Activated CD8-positive, alpha-beta T cell treated with anti-CD3 and anti-CD28 coated beads for 36 hours (primary cell): ENCODE measurements at places on chromosomes 2 and 18.
A peak's percentile ranks its signal among the peaks of the same experiment; 100 is the strongest.

GRCh38 chr2:210162466-210163124 is 8.6 kb downstream of the KANSL1L start:
- no peak overlapping the region for H3K27ac ChIP-seq
- no peaks in the 10 kb centered on the region for H3K36me3 ChIP-seq
- H3K27me3 ChIP-seq = no peaks in the 10 kb centered on the region
- no peak for DNase-seq
- no peak overlapping the region for H3K4me3 ChIP-seq

DNA sequence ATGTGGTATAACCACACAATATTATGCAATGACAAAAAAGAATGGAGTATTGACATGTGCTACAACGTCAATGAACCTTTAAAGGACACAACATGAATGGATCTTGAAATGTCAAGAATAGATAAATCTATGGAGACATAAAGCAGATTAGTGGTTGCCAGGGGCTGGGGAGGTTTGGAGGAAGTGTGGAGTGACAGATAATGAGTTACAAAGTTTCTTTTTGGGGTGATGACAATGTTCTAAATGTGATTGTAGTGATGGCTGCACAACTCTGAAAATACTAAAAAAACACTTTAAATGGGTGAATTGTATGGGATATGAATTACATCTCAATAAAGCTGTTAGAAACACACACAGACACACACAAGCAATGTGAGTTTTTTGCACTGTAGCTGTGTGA is 37.4 kb upstream of the C1D start:
- H3K4me1 ChIP-seq = peaks cover 7% of the 10 kb centered on the region
- no peaks in the 10 kb centered on the region for H3K27me3 ChIP-seq
- no peaks in the 10 kb centered on the region for H3K36me3 ChIP-seq
- no peak overlapping the region for H3K27ac ChIP-seq

DNA sequence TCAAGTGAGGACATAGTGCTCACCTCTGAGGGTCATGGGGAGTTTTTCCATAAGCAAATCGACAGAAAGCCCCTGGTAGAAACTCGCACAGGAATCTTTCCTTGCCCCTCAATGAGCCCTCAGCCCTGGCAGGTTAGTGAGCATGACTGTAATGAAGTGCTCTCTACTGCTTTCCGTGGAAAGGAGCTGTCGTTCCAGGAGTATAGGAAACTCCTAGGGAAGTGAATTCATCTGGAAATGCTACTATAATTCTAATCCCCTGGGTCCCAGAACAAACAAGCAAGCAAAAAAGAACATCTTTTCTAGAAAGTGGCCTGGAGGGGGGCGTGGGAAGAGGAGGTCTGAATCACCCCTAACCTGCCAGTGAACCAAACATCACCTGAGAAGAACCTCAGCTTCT is 18.1 kb downstream of the BCL2L11 start:
- H3K36me3 ChIP-seq = peaks cover 66% of the 10 kb centered on the region
- no peaks in the 10 kb centered on the region for H3K27me3 ChIP-seq
- H3K27ac ChIP-seq = no peak overlapping the region

DNA sequence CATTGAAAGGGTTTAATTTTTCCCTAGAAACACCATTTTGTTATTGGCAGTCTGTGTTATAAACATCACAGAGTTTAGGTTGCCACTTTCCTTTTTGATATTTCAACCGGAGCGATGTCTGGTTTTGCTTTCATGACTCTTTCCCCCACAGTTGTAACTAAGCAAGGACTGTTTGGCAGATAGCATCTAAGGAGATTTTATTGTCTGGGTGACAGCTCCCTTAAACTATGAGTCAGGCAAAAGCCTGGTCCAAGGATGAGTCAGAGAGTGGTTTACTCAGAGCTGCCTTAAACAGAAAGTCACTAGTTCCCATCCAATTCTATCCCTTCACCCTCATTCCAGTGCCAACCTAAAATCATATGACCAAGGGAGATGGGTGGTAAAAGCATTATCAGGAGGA is 341.6 kb upstream of the VWC2L start:
- H3K36me3 ChIP-seq = no peaks in the 10 kb centered on the region
- no peaks in the 10 kb centered on the region for H3K4me1 ChIP-seq
- DNase-seq = peak; percentile 4
- no peak overlapping the region for H3K27ac ChIP-seq
- H3K4me3 ChIP-seq = no peak overlapping the region
- H3K27me3 ChIP-seq = no peaks in the 10 kb centered on the region

DNA sequence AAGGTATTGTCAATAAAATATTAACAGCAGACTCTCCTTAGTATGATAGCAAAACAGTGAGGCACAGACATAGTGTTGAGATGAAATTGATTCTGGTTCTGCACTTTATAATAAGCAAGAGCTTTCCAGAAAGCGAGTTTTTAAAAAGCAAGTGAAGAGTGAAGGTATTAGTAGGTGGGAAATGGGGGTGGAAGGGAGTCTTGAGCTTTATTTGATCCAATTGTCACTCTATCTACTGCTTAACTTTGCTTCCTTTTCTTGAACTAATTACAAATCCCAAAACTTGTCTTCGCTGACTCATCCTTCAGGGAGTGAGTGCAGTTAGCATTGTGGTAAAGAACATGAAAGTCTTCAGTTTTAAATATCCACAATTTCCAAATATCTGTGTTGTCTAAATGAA is 120.6 kb upstream of the BOD1L2 start:
- H3K4me1 ChIP-seq = peaks cover 3% of the 10 kb centered on the region
- no peak for DNase-seq
- H3K27me3 ChIP-seq = no peaks in the 10 kb centered on the region
- H3K36me3 ChIP-seq = peaks cover 10% of the 10 kb centered on the region
- peak overlapping the region; percentile 47 for H3K27ac ChIP-seq
